NCI-H2171 treated with DMSO at 0.1 percent for 48 hours (cell line): ENCODE measurements at places on chromosomes 7 and 10.

DNA sequence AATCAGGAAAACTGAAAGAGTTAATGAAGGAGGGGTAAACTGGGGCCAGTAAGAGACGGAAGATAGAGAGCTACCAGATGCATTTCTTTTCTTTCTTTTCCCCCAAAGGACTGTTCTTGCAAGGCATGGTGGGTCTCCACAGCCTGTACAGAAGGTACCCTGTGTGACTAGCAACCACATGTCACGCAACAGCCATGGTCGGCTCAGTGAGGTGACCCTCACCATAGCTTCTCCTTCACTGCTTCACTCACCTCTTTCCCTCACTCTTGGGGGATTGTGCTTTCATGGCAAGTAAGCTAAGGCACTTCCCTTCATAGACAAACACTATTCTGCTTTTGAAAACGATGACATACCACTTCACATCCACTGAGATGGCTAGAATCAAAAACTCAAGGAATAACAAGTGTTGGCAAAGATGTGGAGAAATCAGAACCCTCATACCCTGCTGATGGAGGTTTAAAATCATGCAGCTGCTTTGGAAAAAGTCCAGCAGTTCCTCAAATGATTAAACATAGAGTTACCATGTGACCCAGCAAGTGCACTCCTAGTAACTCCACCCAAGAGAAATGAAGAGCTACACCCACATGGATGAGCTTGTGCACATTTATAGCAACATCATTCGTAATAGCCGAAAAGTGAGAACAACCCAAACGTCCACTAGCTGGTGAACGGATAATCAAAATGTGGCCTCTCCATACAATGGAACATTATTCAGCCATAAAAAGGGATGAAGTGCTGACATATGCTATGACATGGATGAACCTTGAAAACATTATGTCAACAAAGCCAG lies 3.8 kb upstream of the INSIG1 start:
- no peak for DNase-seq

- DNase-seq = no peak
Observed at GRCh38 chr7:104933521-104933988, 80.5 kb upstream of the KMT2E start.

GRCh38 chr10:28620251-28620650 lies 57.1 kb upstream of the BAMBI start:
- DNase-seq = no peak

- no peak for DNase-seq
Observed at GRCh38 chr10:15464381-15464780, 93.3 kb upstream of the FAM171A1 start.

DNA sequence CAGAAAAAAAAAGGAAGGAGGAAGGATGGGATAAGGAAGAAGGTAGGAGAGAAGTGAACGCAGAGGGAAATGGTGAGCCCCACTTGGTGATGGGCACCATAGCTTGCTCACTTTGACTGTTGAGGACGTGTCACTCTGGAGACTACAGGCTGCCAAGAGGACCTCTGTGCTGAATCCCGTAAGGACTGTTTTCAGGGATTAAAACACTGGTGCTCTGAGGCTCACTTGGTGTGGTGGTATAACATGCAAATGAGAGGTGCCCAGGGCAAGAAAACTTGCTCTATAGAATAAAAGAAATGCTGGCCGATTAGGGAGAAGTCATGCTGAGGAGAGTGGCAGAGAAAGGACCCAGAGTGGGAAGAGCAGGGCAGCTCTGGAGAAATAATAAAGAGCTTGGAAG lies 5.3 kb upstream of the IL2RA start:
- no peak for DNase-seq
